Memory B cell (primary cell): ENCODE measurements at places on chromosomes 11 and 22.

- H3K4me3 ChIP-seq: peak overlapping the region; percentile 97
- H3K4me1 ChIP-seq: peaks cover 13% of the 10 kb centered on the region
- no peak for DNase-seq
- H3K27me3 ChIP-seq: no peaks in the 10 kb centered on the region
- no peaks in the 10 kb centered on the region for H3K36me3 ChIP-seq
These were observed 777 bp upstream of the MICAL3 start for GRCh38 chr22:18024956-18025720.

- H3K4me3 ChIP-seq: no peak overlapping the region
- no peaks in the 10 kb centered on the region for H3K4me1 ChIP-seq
- H3K36me3 ChIP-seq: no peaks in the 10 kb centered on the region
- peaks cover 19% of the 10 kb centered on the region for H3K27me3 ChIP-seq
- no peak overlapping the region for H3K27ac ChIP-seq
These were observed 71.5 kb upstream of the TTC12 start for GRCh38 chr11:113242767-113243397.

DNA sequence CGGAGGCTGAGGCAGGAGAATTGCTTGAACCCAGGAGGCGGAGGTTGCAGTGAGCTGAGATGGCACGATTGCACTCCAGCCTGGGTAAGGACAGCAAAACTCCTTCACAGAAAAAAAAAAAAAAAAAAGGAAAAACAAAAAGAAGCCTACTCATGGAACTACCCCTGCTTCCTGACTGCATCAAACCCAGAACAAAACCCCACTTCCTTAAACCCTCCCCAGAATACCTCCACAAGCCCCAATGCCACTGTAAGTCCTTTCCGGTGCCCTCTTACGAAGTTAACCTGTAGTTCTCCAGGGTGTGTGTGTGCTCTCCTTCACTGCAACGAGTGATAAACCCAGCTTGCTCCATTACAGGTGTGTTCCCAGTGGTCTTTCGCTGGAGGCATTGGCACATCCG is 8.6 kb upstream of the TOLLIP start:
- no peak overlapping the region for H3K27ac ChIP-seq
- DNase-seq: no peak
- H3K4me1 ChIP-seq: no peaks in the 10 kb centered on the region
- H3K4me3 ChIP-seq: no peak overlapping the region
- H3K27me3 ChIP-seq: peaks cover 4% of the 10 kb centered on the region
- no peaks in the 10 kb centered on the region for H3K36me3 ChIP-seq

DNA sequence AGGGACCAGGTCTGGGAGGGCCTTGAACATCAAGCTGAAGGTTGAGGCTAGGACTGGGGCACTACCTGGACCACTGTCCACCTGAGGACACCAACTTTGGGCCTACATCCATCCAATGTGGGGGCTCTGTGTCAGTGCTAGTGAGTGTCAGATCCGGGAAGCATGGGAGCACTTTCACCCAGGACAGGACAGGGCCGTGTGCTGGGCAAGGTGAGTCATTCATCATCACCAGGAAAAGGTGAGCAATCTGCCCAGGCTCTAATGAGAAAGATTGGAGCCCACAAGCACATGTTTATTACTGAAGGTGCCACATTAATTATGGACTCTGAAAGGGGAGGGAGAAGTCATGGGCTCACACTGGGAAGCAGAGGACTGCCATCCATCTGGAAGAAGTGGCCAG is 39.7 kb upstream of the DRD2 start:
- no peaks in the 10 kb centered on the region for H3K36me3 ChIP-seq
- H3K27me3 ChIP-seq: peaks cover 7% of the 10 kb centered on the region
- no peak overlapping the region for H3K27ac ChIP-seq

- H3K27ac ChIP-seq: no peak overlapping the region
- no peaks in the 10 kb centered on the region for H3K4me1 ChIP-seq
- H3K4me3 ChIP-seq: no peak overlapping the region
- H3K36me3 ChIP-seq: no peaks in the 10 kb centered on the region
- H3K27me3 ChIP-seq: peaks cover 6% of the 10 kb centered on the region
- DNase-seq: no peak
These were observed 17.6 kb upstream of the ASCC2 start for GRCh38 chr22:29855611-29856181.

GRCh38 chr22:48493733-48494132 is 1333.9 kb downstream of the BRD1 start:
- DNase-seq: no peak
- peaks cover 7% of the 10 kb centered on the region for H3K4me1 ChIP-seq
- H3K4me3 ChIP-seq: no peak overlapping the region
- H3K36me3 ChIP-seq: no peaks in the 10 kb centered on the region
- peaks cover 13% of the 10 kb centered on the region for H3K27me3 ChIP-seq

DNA sequence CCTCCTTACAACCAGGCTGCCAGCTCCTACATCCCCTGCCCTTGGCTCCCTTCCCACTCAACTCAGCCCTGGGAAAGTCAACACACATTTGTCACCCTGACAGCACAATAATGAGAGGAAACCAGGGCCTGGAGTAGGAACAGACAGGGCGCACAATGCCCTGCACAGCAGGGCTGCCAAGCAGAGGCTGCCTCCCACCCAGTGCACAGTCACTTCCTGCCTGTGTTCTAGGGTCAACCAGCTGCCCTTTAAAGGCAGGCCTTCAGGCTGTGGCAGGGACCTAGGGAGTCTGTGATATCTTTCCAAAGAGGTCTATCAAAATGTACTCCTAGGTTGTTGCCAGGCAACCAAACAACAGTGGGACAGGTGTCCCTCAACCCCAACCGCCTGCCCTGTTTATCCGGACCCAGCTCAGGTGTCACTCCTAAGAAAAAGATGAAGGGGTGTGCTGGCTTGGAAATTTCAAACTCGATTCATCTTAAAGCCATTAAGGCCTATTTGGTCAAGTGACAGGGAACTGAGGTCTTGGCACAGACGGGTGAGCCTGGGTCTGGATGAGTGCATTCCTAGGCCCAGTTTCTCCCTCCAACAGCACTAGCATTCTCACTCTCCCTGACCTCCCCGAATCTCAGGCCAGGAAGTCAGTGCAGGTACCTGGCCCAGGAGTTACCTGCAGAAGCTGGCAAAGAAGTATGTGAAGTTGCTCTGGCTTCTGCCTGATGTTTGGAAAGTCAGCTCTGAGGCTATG is 110.3 kb upstream of the PITPNB start:
- no peak for DNase-seq
- H3K27me3 ChIP-seq: peaks cover 8% of the 10 kb centered on the region
- no peak overlapping the region for H3K27ac ChIP-seq
- H3K4me3 ChIP-seq: no peak overlapping the region
- H3K36me3 ChIP-seq: no peaks in the 10 kb centered on the region

GRCh38 chr11:100805506-100806199 is 118.6 kb downstream of the ARHGAP42 start:
- H3K27me3 ChIP-seq: no peaks in the 10 kb centered on the region
- no peaks in the 10 kb centered on the region for H3K36me3 ChIP-seq
- H3K4me3 ChIP-seq: no peak overlapping the region
- H3K4me1 ChIP-seq: peaks cover 2% of the 10 kb centered on the region
- DNase-seq: no peak

- H3K27ac ChIP-seq: no peak overlapping the region
- H3K36me3 ChIP-seq: no peaks in the 10 kb centered on the region
- H3K4me3 ChIP-seq: no peak overlapping the region
- no peaks in the 10 kb centered on the region for H3K4me1 ChIP-seq
These were observed 103.7 kb downstream of the SHANK2 start for GRCh38 chr11:71148716-71149115.

- H3K27ac ChIP-seq: no peak overlapping the region
- peaks cover 5% of the 10 kb centered on the region for H3K4me1 ChIP-seq
- DNase-seq: no peak
- no peaks in the 10 kb centered on the region for H3K27me3 ChIP-seq
These were observed 33.4 kb downstream of the PPARA start for GRCh38 chr22:46183733-46184132.

DNA sequence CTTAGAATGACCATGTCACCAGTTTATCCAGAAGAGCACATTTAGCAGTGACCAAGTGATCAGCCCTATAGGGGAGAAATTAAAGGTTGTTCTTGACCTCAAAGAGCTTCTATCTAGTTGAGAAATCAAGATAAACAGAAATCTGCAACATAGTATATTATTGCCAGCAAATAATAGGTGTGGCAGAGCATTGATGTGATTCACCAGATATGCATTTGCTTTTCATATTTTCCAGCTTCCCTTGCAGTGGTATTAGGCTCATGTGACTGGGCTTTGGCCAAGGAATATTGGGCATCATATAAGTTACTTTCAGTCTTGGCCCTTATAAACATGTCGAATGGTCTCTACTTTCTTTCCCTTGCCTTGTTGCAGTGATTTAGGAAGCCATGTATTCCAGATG is 34.5 kb downstream of the COMMD9 start:
- peaks cover 19% of the 10 kb centered on the region for H3K27me3 ChIP-seq
- H3K27ac ChIP-seq: no peak overlapping the region
- no peak overlapping the region for H3K4me3 ChIP-seq
- DNase-seq: no peak
- H3K4me1 ChIP-seq: no peaks in the 10 kb centered on the region
- no peaks in the 10 kb centered on the region for H3K36me3 ChIP-seq

GRCh38 chr11:1258401-1259075 is 35.7 kb downstream of the MUC5B start:
- peaks cover 7% of the 10 kb centered on the region for H3K4me1 ChIP-seq
- DNase-seq: no peak
- H3K4me3 ChIP-seq: no peak overlapping the region
- H3K27me3 ChIP-seq: no peaks in the 10 kb centered on the region
- no peaks in the 10 kb centered on the region for H3K36me3 ChIP-seq
- no peak overlapping the region for H3K27ac ChIP-seq

DNA sequence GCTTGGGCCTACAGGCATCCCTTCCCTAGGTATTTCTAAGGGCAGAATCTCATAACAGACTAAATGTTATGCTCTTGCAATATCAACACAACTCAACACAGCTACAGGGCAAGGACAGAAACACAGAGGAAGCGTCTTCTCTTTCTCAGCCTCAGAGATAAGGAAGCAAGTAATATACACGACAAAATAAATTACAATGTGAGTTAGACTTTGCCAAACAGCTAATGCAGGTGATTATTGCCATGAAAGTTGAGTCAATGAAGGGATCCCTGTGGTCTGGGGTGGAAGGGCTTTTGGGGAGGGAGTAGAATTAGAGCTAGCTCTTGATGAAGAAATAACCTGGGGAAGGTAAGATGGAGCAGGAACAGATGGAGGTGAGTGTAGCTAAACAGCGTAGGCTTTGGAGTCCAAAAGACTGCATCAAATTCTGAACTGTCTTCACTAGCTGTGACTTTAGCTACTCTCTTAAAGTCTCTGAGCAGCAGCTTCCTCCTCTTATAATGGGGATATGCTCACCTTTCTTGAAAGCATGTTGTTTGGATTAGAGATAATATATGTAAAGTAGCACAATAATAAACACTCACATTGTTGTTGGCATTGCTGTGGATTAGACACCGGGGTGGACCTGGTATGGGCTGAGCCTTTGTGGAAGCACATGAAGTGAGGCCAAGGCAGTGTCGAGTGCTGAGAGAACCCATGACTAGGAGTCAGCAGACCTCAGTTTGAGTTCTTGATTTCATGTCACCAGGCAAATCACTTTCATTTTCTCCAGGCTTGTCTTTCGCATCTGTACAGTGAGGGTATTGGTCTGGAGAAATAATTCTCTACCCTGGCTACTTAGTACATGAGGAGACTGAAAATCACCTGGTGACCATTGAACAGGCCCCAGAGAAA is 41.0 kb upstream of the AQP11 start:
- no peaks in the 10 kb centered on the region for H3K36me3 ChIP-seq
- H3K4me1 ChIP-seq: peaks cover 6% of the 10 kb centered on the region
- no peak overlapping the region for H3K27ac ChIP-seq

- H3K27me3 ChIP-seq: peaks cover 5% of the 10 kb centered on the region
- DNase-seq: no peak
- peaks cover 33% of the 10 kb centered on the region for H3K4me1 ChIP-seq
- peak overlapping the region; percentile 14 for H3K4me3 ChIP-seq
These were observed 25.7 kb upstream of the TMPRSS4 start for GRCh38 chr11:118051136-118051610.

DNA sequence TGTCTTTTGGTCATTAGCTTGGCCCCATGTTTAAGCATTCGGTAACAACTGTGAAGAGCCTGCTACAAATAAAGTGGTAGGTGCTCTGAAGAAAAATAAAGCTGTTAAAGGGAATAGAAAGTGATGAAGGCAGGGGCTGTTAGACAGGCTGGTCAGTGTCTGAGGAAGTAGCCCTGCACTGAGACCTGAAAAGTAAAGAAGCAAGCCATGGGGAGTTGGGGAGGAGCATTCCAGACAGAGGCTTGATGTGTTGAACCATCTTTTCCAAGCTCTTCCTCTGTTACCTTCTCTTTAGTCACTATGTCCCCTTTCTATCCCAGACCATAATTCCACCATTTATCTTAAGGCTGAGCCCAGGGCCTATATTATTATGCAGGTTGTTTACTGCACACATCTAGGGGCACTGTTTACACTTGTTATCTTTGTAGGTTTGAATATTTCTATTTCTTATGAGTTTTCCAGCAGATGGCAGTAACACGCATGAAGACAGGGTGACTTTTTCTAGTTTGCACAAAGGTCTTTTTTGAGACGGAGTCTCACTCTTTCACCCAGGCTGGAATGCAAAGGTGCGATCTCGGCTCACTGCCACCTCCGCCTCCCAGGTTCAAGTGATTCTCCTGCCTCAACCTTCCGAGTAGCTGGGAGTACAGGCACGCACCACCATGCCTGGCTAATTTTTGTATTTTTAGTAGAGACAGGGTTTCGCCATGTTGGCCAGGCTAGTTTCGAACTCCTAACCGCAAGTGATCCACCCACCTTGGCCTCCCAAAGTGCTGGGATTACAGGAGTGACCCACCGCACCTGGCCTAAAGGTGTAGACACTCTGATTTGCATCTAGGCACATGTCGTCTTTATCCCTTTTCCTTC is 23.0 kb downstream of the ZFTA start:
- H3K27ac ChIP-seq: no peak overlapping the region
- DNase-seq: no peak
- no peaks in the 10 kb centered on the region for H3K27me3 ChIP-seq
- no peaks in the 10 kb centered on the region for H3K4me1 ChIP-seq

DNA sequence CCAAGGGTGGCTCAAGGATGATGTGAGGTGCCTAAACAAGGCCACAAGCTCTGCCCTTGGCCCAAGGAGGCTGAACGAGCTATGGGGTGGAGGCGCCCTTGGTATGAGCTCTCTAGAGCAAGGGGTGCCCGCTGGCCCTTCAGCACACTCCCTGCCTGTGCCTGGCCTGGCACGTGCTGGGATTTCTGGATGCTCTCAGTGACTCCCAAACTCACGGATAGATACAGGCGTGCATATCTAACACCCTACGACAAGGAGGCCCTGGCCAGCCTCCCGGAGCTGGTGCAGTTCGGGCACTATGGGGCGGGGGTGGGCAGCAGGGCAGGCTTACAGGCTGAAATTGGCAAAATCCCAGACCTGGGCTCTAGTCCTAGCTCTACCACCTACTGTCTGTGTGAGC is 30.6 kb downstream of the SCUBE1 start:
- H3K4me1 ChIP-seq: no peaks in the 10 kb centered on the region
- no peak overlapping the region for H3K27ac ChIP-seq
- peaks cover 17% of the 10 kb centered on the region for H3K27me3 ChIP-seq
- H3K36me3 ChIP-seq: no peaks in the 10 kb centered on the region

- peak; percentile 42 for DNase-seq
- peaks cover 4% of the 10 kb centered on the region for H3K27me3 ChIP-seq
- no peaks in the 10 kb centered on the region for H3K4me1 ChIP-seq
These were observed 663.7 kb upstream of the B3GAT1 start for GRCh38 chr11:135075740-135076139.

- peaks cover 18% of the 10 kb centered on the region for H3K27me3 ChIP-seq
- peaks cover 11% of the 10 kb centered on the region for H3K4me1 ChIP-seq
- no peak overlapping the region for H3K4me3 ChIP-seq
- DNase-seq: no peak
- no peaks in the 10 kb centered on the region for H3K36me3 ChIP-seq
These were observed 18.3 kb upstream of the MICAL2 start for GRCh38 chr11:12091956-12092558.

GRCh38 chr11:63816166-63816565 is 2.9 kb downstream of the SPINDOC start:
- H3K36me3 ChIP-seq: peaks cover 14% of the 10 kb centered on the region
- H3K4me3 ChIP-seq: no peak overlapping the region
- no peak for DNase-seq
- H3K27me3 ChIP-seq: no peaks in the 10 kb centered on the region
- peaks cover 19% of the 10 kb centered on the region for H3K4me1 ChIP-seq
